Muscle of arm (tissue), 14 donors: ENCODE measurements at places on chromosomes 1 and 21.

GRCh38 chr1:52424813-52425212 lies 20.4 kb downstream of the PRPF38A start:
- no peak for DNase-seq

GRCh38 chr21:39400173-39400572 lies 45.4 kb downstream of the LCA5L start:
- DNase-seq, result no peak

DNA sequence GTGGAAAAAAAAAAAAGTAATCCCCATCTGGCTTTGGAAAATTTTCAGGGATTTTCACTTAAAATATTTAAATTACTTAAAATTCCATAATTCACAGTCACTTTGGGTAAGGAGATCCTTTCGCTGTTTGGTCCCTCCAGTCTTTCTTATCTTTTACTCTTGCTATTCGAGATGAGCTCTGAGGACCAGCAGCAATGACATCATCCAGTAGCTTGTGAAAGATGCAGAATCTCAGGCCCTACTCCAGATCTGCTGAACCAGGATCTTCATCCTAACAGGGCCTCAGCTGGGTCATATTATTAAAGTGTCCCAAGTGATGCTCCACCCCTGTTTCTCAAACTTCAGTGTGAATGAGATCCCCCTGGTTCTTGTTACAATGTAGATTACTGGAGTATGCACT lies 46.9 kb upstream of the PLXNA2 start:
- no peak for DNase-seq

GRCh38 chr1:84936116-84936810 lies 43.3 kb upstream of the LPAR3 start:
- DNase-seq, result peak; percentile 68

- DNase-seq, result no peak
Observed at GRCh38 chr1:229570891-229571516, 12.5 kb upstream of the ABCB10 start.

DNA sequence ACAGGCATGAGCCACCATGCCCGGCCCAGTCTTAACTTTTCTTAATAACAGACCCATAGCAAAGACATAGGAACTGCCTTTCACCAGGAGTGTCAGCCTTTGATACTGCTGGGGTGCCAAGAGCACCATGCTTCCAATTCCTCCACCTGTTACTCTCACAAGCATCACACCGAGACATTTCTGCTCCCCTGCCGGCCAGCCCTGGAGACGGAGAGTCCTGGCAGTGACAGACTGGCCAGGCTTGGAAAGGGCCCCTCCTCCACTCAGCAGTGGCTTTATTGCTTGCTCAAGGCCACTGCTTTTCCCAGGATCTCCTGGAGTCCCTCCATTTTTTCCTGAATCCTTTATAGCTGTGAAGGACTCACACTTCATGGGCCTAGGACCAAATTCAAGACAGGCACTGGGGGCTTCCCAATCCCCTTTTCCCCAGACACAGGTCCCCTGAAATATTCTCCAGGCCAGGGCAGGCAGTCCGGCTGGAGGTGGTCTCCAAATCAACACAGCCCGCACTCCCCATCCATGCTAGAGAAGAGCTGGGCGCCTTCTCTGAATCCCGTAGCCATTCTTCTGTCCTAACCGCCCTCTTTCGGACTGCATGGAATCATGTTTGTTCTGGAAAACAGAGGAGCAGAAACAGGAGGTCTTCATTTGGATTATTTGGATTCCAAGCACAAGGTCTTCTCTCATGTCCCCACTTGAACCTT lies 25.5 kb upstream of the PTPRF start:
- no peak for DNase-seq

DNA sequence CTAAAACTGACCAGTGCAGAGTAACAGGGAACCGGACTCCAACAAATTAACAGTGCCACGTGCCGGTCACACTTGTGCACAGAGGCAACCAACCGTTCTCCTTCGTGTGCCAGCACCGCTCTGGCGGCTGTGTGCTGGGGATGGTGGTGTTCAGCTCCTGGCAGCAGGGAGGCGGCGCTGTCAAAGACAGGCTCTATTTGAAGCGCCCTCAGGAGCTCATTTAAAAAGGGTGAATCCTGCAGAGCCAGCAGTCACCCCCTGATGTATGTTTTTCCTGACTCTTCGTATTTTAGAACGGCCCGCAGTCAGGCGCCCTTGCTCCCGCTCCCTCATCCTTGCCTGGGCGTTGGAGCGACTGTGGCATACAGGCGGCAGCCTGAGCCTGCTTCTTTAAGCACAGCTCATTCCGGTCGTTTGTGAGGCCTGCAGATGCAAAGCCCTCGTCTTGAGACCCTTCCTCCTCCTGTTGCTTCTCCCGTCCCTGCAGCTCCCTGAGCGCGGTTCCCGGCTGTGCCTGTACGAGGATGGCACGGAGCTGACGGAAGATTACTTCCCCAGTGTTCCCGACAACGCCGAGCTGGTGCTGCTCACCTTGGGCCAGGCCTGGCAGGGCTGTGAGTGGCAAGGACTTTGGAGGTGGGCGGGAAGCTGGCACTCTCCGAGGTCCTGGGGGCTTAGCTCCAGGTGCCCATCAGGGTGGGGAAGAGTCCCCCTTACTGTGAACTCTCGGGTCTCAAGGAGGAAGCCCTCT lies 1.1 kb downstream of the DFFB start:
- no peak for DNase-seq

GRCh38 chr1:71422221-71422620 lies 341.4 kb upstream of the ZRANB2 start:
- no peak for DNase-seq

DNA sequence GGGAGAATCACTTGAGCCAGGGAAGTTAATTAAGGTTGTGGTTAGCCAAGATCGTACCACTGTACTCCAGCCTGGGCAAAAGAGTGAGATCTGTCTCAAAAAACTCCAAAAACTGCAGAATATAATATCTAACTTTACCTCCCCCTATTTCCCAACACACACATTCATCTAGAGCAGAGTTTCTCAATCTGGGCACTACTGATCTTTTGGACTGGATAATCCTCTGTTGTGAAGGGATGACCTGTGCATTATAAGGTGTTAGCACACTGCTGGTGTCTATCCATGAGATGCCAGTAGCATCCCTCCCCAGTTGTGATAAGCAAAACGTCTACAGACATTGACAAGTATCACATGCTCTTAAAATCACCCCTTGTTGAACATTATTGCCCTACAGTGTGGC lies 61.8 kb downstream of the RGS13 start:
- no peak for DNase-seq

GRCh38 chr1:165884690-165885304 lies 57.4 kb downstream of the UCK2 start:
- DNase-seq, result no peak

DNA sequence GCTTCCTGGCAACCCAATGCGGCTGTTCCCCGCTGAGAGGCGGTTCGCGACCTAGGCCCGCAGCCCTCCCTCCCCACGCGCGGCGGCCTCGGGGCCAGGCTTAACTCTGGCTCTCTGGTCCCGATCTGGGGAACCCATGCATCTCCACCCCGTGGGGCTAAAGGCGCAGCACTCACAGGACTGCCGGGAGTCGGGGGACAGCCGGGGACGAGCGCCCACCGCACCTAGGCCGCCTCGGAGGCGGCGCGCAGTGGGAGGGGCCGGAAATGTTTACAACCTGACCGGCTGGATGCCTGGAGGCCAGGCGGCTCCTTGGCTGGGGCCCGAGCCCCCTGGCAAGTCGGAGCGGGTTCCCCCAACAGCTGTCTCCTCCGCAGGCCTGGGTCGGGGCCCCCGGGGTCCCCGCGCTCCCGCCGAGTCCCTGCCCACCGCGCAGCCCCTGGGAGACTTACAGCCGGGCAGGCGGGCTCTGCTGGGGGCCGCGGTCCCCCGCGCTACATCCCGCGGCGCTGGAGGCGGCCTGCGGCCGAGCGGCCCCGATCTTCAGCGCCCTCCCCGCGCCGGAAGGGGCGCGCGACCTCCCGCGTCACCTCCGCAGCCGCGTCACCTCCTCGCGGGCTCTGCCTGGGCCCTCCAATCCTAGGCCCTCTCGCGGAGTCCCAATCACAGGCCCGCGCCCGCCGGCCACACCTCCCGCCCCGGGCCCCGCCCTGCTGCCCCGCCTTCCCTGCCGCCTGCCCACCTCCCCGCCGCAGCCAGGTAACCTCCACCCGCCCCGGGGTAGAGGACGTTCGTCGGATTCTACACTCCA lies at the start of gene ADIPOR1:
TSS of gene ADIPOR1 (minus strand) at position 580 of the 811 bp plus-strand sequence. CDS start 7,242 bp downstream, outside the sequence.
- peak; percentile 88 for DNase-seq

GRCh38 chr1:216682752-216683151 lies 40.5 kb downstream of the ESRRG start:
- DNase-seq, result no peak

DNA sequence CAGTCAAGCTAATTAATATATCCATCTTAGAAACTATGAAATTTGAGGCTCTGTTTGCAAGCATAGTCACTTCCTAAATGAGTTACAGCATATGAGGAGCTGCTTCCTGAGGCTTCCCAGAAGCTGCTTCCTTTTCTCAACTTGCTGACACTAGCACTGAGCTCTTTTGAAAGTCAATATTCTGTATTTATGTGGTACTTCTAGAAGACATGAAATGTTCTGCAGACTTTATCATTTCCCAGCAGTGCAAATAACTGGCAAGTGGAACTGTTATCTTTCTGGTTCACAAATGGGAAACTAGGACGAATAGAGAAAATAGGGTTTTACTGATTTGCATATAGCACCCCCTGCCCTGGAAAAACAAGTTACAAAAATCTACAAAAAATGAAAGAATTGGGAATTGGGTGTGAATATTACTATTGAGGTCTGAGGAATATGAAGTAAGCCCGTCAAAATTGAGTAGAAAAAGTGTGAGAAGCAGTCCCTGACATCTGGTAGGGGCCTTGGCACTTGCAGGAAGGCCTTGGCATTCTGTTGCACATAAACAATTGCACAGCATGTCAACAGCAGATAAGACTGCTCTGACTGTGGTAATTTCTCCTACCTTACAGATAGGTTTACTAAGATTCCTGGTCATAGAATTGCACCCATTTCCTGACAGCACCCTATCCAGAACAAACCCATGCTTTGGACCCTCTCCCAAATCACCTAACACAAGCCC lies 7.1 kb downstream of the GIPC2 start:
- DNase-seq, result no peak

DNA sequence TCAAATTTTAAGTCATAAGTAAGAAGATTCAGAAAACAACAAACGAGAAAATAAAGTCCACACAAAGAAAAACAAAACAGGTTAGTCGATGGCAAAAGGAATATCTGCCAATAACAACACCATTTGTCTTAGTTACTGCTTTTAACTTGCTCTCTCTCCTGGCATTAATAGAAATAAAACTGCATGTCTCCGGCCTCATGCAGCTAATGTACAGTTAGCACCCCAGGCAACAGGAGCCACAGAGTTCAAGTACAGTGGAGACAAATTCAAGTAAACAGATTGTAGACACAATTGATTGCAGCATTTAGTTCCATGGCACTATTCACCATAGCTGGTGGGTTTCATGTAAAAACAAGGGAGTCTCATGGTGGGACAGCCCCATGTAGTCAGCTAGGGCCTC lies 33.5 kb downstream of the SUSD4 start:
- DNase-seq, result no peak
